Myometrial cell (primary cell): ENCODE measurements at places on chromosomes 2 and 18. TPM values are rescaled to one million over a fixed set of nuclear protein-coding genes. Genes with fewer than 3 reads are reported as not detected.

Gene ZNF514
- 2.6 and 5.0 TPM in 2 replicates for total RNA-seq

Gene MDH1B
- total RNA-seq = 0.29 and 0.53 TPM in 2 replicates

Gene AGXT
- total RNA-seq = not detected in 2 replicates

Gene SIGLEC15
- 6.0 TPM in 1 of 2 replicates, not detected in the other for total RNA-seq

Gene STPG4
- 1.2 TPM in 1 of 2 replicates, not detected in the other for total RNA-seq

Gene GKN2
- total RNA-seq = not detected in 2 replicates

Gene CRYGD
- total RNA-seq = not detected in 2 replicates

Gene RTP5
- not detected in 2 replicates for total RNA-seq

Gene PSD4
- 3.2 and 4.6 TPM in 2 replicates for total RNA-seq

Gene ARL4C
- 0.29 and 0.53 TPM in 2 replicates for total RNA-seq

Gene HS6ST1
- 20.2 and 21.3 TPM in 2 replicates for total RNA-seq

Gene SERPINB4
- total RNA-seq = not detected in 2 replicates

Gene MC5R
- total RNA-seq = not detected in 2 replicates

Gene SPEG
- 11.8 and 17.4 TPM in 2 replicates for total RNA-seq

Gene G6PC2
- not detected in 2 replicates for total RNA-seq
